ENCODE measurements at places on chromosomes 2 and 18.

- DNase-seq, result no peak
Measured at GRCh38 chr18:493986-494983, 6.2 kb downstream of the COLEC12 start.

GRCh38 chr2:196238836-196239380 is 67.5 kb upstream of the STK17B start:
- DNase-seq, result no peak

DNA sequence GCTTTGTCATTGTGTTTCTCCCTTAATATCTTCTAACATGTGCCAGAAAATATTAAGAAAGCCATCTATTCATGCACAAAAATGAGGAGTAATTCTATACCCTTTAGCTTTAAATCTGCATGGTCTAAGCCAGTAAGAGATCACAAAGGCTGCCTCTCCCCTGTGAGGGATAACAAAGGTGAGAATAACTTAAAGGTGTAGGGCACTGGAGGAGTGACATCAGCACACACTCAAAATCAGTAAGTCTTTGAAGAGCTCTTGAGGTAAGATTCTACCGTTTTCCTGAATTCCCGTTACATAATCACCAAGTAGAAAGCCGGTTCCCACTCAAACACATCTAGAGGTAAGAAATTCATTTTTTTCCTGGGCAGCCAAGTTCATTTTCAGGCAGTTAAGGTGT is 123.9 kb upstream of the SULT1C3 start:
- DNase-seq, result no peak

DNA sequence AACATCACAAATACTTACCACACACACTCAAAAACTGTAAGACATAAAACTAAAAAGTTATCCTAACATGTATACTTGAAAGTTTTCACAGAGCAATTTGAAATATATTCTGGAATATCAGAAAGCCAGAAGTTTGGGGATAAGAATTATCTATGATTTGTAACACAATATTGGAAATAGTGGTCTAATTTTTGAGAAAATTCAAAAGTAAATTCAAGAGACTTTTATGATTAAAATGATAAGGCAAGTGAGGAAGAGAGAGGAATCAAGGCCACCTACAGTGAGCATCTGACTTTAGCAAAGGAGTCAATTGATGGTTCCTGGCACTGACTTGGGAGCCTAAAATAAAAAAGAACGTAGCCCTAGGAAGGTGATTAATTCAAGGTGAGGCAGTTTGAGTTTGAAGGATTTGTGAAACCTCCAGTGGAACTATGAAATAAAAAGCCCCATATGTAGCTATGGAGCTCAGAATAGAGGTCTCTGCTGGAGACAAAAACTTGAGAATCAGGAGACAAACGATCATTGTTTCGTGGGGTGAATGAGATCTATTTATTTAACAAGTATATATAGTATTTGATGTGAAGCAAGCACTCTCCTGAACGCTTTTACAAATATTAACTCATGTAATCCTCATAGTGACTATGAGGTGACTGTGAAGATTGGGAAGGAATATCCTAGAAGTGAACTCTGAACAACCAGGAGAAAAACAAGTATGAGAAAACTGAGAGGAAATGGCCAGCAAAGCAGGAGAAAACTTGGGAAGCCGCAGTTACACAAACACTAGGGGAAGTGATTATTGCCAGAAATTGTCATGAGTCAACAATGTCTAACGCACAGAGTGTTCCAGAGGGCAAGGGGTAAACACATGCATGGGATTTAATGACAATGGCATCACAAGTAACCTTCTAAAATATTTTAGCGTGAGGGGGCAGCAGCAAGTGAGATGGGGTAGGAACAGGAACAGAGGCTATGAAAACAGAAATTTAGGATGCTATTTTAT is 12.8 kb downstream of the TFPI start:
- DNase-seq, result peak; percentile 96
